ENCODE measurements at places on chromosomes 11 and 22. TPM values are rescaled to one million over a fixed set of nuclear protein-coding genes. Genes with fewer than 3 reads are reported as not detected.

- no peak overlapping the region for H3K27ac ChIP-seq
- peaks cover 25% of the 10 kb centered on the region for H3K4me1 ChIP-seq
- H3K36me3 ChIP-seq = no peaks in the 10 kb centered on the region
Observed at GRCh38 chr22:43956805-43957463, 1.7 kb downstream of the SAMM50 start.

GRCh38 chr11:68989936-68990606 is 9.3 kb upstream of the MRGPRD start:
- no peak overlapping the region for H3K4me3 ChIP-seq
- peaks cover 4% of the 10 kb centered on the region for H3K27me3 ChIP-seq
- H3K4me1 ChIP-seq = no peaks in the 10 kb centered on the region
- no peak for DNase-seq
- H3K36me3 ChIP-seq = no peaks in the 10 kb centered on the region
- H3K27ac ChIP-seq = no peak overlapping the region

DNA sequence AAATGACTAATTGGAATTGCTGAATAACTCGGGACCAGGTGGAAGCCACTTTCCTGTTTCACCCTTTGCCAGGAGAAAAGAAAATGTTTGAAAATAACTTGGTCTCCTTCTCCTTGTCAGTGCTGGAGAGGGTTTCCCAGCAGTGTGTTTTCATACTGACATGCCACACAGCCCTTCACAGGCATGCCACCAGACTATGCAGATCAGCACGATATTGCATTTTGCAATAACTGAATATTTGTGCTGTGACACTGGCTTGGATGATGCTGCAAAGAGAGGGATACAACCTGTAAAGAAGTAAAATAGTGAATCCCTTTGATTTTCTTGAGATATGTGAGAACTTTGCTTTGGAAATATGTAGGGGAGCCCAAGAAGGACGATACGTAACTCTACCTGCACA is 200.0 kb upstream of the NAV2 start:
- H3K4me1 ChIP-seq = no peaks in the 10 kb centered on the region
- no peak for DNase-seq
- no peak overlapping the region for H3K27ac ChIP-seq
- no peaks in the 10 kb centered on the region for H3K36me3 ChIP-seq
- H3K4me3 ChIP-seq = no peak overlapping the region

GRCh38 chr11:16911658-16912057 is 102.6 kb downstream of the PLEKHA7 start:
- no peak for DNase-seq
- H3K36me3 ChIP-seq = no peaks in the 10 kb centered on the region

- H3K27me3 ChIP-seq = no peaks in the 10 kb centered on the region
- DNase-seq = no peak
- H3K36me3 ChIP-seq = no peaks in the 10 kb centered on the region
- H3K27ac ChIP-seq = no peak overlapping the region
- no peaks in the 10 kb centered on the region for H3K4me1 ChIP-seq
Observed at GRCh38 chr11:124315052-124315451, 1.3 kb upstream of the OR8D1 start.

Gene OR52I2
- total RNA-seq = not detected

Gene TEX12
- 0.39 TPM for total RNA-seq
